Aorta (tissue), 5 donors: ENCODE measurements at places on chromosomes 5 and 9. TPM values are rescaled to one million over a fixed set of nuclear protein-coding genes. Genes with fewer than 3 reads are reported as not detected.

LECT2 gene
- not detected for total RNA-seq

DNA sequence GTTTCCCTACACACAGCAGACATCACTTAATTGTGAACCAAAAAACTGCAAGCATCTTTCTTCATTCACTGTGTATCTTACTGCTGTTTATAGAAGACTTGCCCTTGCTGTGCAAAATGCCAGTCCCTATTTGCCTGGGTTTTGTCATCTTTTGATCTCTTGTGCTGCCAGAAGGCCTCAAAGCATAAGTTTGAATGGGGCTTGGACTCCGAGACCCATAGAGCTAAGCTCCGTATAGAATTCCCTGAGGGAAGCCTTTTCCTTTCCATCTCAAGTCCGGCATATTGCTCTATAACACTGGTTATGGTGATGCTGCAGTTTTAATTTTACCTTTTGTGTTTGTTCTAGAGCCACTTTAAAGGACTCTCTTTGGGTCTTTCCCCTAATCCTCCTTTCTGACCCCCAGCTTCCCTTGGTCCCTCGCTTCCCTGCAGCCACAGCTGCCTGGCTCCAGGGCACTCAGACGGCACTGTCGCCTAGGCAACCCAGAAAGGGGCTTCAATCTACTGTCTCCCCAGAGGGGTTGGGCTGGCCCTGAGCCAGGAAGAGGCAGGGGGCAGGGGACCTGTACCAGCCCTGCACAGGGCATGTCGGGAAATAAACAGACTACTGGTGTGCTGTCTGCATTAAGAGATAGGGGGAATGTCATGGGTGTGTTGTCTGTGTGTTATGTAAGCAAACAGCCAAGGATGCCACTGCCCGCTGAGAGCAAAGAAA lies 73.4 kb upstream of the MELK start:
- no peak overlapping the region for H3K4me3 ChIP-seq
- peaks cover 3% of the 10 kb centered on the region for H3K27me3 ChIP-seq
- no peak for DNase-seq
- no peak overlapping the region for H3K27ac ChIP-seq
- no peaks in the 10 kb centered on the region for H3K4me1 ChIP-seq

MAMDC2 gene
- total RNA-seq = 5.9 TPM

UBE2QL1 gene
- 3.3 TPM for total RNA-seq

GABRA1 gene
- not detected for total RNA-seq

DNA sequence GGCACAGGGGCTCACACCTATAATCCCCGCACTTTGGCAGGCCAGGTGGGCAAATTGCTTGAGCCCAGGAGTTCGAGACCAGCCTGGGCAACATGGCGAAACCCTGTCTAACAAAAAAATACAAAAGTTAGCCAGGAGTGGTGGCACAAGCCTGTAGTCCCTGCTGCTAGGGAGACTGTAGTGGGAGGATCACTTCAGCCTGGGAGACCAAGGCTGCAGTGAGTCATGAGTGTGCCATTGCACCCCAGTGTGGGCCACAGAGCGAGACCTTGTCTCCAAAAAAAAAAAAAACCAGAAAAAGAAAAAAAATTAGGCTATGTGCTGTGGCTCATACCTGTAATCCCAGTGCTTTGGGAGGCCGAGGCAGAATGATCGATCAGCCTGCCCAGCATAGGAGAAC lies 58.5 kb upstream of the EIF4EBP3 start:
- H3K36me3 ChIP-seq = peaks cover 2% of the 10 kb centered on the region
- H3K27ac ChIP-seq = no peak overlapping the region
- DNase-seq = no peak

GRCh38 chr9:116008278-116008677 lies 145.3 kb upstream of the PAPPA start:
- DNase-seq = no peak
- no peak overlapping the region for H3K4me3 ChIP-seq
- no peaks in the 10 kb centered on the region for H3K36me3 ChIP-seq
- H3K27me3 ChIP-seq = no peaks in the 10 kb centered on the region

GRCh38 chr5:40383749-40384651 lies 295.7 kb upstream of the PTGER4 start:
- no peaks in the 10 kb centered on the region for H3K27me3 ChIP-seq
- H3K4me1 ChIP-seq = no peaks in the 10 kb centered on the region
- H3K4me3 ChIP-seq = no peak overlapping the region
- H3K36me3 ChIP-seq = no peaks in the 10 kb centered on the region
- no peak overlapping the region for H3K27ac ChIP-seq
- no peak for DNase-seq

DNA sequence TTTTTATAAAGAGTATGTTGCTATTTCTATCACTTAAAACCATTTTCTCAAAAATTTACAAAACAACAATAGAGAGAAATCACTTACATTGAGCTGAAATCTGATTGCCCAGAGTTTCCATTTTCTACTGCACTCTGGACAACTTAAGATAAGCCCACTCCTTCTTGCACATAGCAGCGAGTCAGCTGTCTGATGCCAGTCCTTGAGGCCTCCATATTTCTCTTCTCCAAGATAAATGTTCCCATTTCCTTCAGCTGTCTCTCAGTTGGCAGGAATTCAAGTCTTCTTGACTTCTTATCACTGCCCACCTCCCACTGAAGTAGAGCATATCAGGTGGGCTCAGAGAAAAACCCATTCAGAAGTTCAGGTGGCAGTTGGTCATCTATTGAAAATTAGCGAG lies 78.5 kb upstream of the PIP5K1B start:
- H3K4me1 ChIP-seq = no peaks in the 10 kb centered on the region
- no peak overlapping the region for H3K4me3 ChIP-seq
- H3K36me3 ChIP-seq = no peaks in the 10 kb centered on the region
- no peak for DNase-seq

TNFSF15 gene
- total RNA-seq = 0.81 TPM

DNA sequence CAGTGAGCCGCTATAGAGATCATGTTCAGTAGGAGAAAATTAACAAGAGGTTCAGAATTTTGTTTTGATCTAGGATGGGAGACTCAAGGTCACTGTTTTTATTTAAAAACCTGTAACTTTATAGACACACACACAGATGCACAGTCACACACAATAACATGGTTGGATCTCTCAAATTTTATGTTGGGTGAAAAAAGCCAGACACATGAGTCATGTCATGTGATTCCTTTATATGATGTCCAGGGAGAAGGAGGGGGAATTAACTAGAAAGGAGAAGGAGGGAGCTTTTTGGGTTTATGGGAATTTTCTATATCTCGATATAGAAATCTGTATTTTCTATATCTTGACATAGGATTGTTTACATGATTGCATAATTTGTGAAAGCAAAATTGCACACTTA lies 17.1 kb downstream of the C6 start:
- no peak for DNase-seq
- H3K4me1 ChIP-seq = no peaks in the 10 kb centered on the region
- no peak overlapping the region for H3K27ac ChIP-seq
- no peaks in the 10 kb centered on the region for H3K27me3 ChIP-seq

- peaks cover 5% of the 10 kb centered on the region for H3K4me1 ChIP-seq
- no peaks in the 10 kb centered on the region for H3K36me3 ChIP-seq
- H3K27me3 ChIP-seq = no peaks in the 10 kb centered on the region
- H3K27ac ChIP-seq = peak overlapping the region; percentile 97
- H3K4me3 ChIP-seq = peak overlapping the region; percentile 55
Measured at GRCh38 chr5:131635684-131636572, 899 bp upstream of the RAPGEF6 start.

HTR1A gene
- not detected for total RNA-seq

GRCh38 chr5:122152266-122152900 lies 23.0 kb downstream of the ZNF474 start:
- H3K27me3 ChIP-seq = no peaks in the 10 kb centered on the region
- H3K4me3 ChIP-seq = no peak overlapping the region
- peaks cover 11% of the 10 kb centered on the region for H3K4me1 ChIP-seq
- H3K27ac ChIP-seq = no peak overlapping the region
- H3K36me3 ChIP-seq = no peaks in the 10 kb centered on the region

ICE1 gene
- 28.8 TPM for total RNA-seq

EPB41L4B gene
- total RNA-seq = 0.63 TPM

- H3K4me3 ChIP-seq = no peak overlapping the region
- H3K27me3 ChIP-seq = no peaks in the 10 kb centered on the region
- no peak overlapping the region for H3K27ac ChIP-seq
- no peaks in the 10 kb centered on the region for H3K36me3 ChIP-seq
- no peak for DNase-seq
- H3K4me1 ChIP-seq = no peaks in the 10 kb centered on the region
Measured at GRCh38 chr5:80399526-80400239, 8.2 kb upstream of the ZFYVE16 start.

DNA sequence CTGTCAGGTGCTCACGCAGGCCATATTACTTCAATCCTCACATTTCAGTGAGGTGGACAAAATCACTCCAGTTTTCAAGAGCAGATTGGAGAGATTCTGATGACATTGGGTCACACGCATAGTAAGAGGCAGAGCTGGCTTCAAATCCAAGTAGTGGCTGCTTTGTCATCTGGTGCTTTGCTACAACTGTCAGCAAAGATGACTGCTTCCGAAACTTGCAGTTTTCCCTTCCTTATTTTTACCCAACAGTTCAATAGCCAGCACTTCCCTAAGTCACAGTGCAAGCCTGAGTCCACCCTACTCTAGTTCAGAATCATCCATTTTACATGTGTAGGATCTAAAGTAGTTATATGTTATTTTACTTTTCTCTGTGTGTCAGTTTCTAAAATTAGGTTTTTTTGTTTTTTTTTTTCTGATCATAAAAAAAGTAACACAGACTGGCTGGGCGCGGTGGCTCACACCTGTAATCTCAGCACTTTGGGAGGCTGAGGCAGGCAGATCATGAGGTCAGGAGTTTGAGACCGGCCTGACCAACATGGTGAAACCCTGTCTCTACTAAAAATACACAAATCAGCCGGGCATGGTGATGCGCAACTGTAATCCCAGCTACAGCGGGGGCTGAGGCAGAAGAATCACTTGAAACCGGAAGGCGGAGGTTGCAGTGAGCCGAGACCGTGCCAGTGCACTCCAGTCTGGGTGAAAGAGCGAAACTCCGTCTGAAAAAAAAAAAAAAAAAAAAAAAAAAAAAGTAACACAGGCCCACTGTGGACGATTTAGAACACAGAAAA lies 49.6 kb downstream of the ANKDD1B start:
- no peak overlapping the region for H3K4me3 ChIP-seq
- no peaks in the 10 kb centered on the region for H3K27me3 ChIP-seq
- H3K4me1 ChIP-seq = no peaks in the 10 kb centered on the region
- DNase-seq = no peak
- no peak overlapping the region for H3K27ac ChIP-seq

- no peaks in the 10 kb centered on the region for H3K36me3 ChIP-seq
- no peak overlapping the region for H3K4me3 ChIP-seq
- DNase-seq = no peak
- no peak overlapping the region for H3K27ac ChIP-seq
- H3K4me1 ChIP-seq = no peaks in the 10 kb centered on the region
Measured at GRCh38 chr5:9658706-9659105, 28.6 kb upstream of the TAS2R1 start.

DNA sequence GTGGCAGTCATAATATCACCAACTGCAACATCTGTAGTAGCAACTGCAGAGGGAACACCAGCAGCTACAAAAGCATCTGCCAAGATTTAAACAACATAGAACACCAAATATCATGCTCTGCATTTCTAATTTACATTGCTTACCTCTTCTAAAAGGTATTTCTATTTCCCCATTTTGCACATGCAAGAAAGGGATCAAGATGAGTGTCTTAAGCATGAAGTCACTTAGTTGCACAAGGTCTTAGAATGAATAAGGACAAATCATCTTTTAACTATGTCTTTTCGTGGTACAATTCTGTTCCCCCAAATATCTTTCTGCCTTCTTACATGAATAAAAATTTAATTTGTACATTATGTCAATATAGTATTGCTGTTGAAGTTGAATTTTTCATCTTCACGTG lies 1746.4 kb downstream of the EFNA5 start:
- no peak overlapping the region for H3K27ac ChIP-seq
- H3K4me3 ChIP-seq = no peak overlapping the region
- DNase-seq = no peak

- peaks cover 8% of the 10 kb centered on the region for H3K36me3 ChIP-seq
- no peak overlapping the region for H3K4me3 ChIP-seq
- no peaks in the 10 kb centered on the region for H3K27me3 ChIP-seq
- DNase-seq = peak; percentile 69
Measured at GRCh38 chr5:173602423-173602822, 14.0 kb downstream of the BOD1 start.

- H3K4me3 ChIP-seq = no peak overlapping the region
- H3K4me1 ChIP-seq = peaks cover 4% of the 10 kb centered on the region
- no peak for DNase-seq
- no peaks in the 10 kb centered on the region for H3K27me3 ChIP-seq
- H3K27ac ChIP-seq = no peak overlapping the region
Measured at GRCh38 chr5:41256400-41256799, 43.1 kb upstream of the C6 start.

DNA sequence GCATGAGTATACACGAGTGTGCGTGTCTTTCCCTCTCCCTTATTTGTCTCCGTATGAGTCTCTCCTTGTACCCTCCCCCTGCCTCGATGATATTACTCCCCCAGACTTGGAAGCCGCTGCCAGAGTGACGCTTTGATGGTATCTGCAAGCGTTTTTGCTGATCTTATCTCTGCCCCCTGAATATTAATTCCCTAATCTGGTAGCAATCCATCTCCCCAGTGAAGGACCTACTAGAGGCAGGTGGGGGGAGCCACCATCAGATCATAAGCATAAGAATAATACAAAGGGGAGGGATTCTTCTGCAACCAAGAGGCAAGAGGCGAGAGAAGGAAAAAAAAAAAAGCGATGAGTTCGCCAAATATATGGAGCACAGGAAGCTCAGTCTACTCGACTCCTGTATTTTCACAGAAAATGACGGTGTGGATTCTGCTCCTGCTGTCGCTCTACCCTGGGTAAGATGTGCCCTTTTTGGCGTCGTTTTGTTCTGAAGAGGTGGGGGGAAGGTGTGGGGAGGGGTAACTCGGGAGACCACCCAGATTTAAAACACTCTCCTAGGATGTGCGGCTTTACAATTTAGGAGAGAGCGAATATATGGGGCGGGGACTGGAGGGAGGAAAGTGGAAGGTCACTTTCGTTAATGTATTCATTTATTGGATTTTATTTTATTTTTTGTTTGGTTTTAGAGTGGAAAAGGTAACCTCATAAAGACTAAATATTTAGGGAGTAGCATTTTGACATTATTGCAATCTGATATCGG lies at the start of gene GABRG2:
GABRG2 (plus strand) TSS at position 119 of the 757 bp plus-strand sequence; CDS start at position 346, 227 bp downstream.
- H3K36me3 ChIP-seq = no peaks in the 10 kb centered on the region
- H3K27me3 ChIP-seq = no peaks in the 10 kb centered on the region
- no peaks in the 10 kb centered on the region for H3K4me1 ChIP-seq

SLC25A2 gene
- 0.69 TPM for total RNA-seq

GRCh38 chr9:98658951-98659351 lies 49.8 kb downstream of the GABBR2 start:
- H3K27ac ChIP-seq = no peak overlapping the region
- DNase-seq = no peak
- no peaks in the 10 kb centered on the region for H3K36me3 ChIP-seq
- peaks cover 4% of the 10 kb centered on the region for H3K4me1 ChIP-seq
- no peak overlapping the region for H3K4me3 ChIP-seq
- no peaks in the 10 kb centered on the region for H3K27me3 ChIP-seq

FABP6 gene
- not detected for total RNA-seq

- no peak overlapping the region for H3K4me3 ChIP-seq
- no peak overlapping the region for H3K27ac ChIP-seq
- H3K4me1 ChIP-seq = no peaks in the 10 kb centered on the region
- no peaks in the 10 kb centered on the region for H3K36me3 ChIP-seq
- peak; percentile 73 for DNase-seq
Measured at GRCh38 chr5:53397845-53398244, 82.6 kb upstream of the FST start.

GRCh38 chr5:75020016-75020656 lies 32.2 kb downstream of the GCNT4 start:
- no peak overlapping the region for H3K27ac ChIP-seq
- H3K4me1 ChIP-seq = no peaks in the 10 kb centered on the region
- no peak overlapping the region for H3K4me3 ChIP-seq
- H3K27me3 ChIP-seq = no peaks in the 10 kb centered on the region
- DNase-seq = no peak

GRCh38 chr5:136094913-136095641 lies 37.6 kb upstream of the SMAD5 start:
- no peaks in the 10 kb centered on the region for H3K4me1 ChIP-seq
- H3K27ac ChIP-seq = no peak overlapping the region
- no peak for DNase-seq
